Stimulated activated CD8-positive, alpha-beta memory T cell treated with anti-CD3 and anti-CD28 coated beads, Interleukin-4, amount 100 ng/mL, for 1 hour (primary cell): ENCODE measurements at places on chromosomes 5 and 9.

- DNase-seq = no peak
Observed at GRCh38 chr5:98969400-98969799, 40.6 kb upstream of the CHD1 start.

DNA sequence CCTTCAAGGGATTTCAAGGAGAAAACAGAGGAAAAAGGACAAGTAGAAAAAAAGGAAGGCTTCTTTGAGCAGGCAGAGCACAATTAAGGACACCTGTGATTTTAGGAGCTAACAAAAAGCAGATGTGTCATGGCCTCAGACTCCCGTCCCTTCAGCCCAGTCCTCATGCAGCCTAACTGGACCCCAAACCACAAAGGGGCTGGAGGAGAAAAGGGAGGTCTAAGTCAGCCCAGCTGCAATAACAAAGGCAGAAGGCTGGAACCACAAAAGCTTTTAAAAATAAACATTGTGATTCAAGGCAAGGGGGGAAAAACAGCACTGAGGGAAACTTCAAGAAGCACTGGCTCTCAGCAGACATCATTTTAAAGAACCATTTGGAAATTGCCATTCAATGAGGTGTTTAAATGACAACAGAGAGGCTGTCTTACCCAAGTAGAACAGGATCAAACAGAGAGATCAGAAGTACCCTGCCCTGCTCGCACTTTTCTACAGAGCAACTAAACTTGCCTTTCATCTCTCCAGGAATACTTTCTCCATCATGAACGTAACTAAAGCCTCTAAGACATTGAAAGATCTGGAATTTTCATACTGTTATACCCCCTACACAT is 89.3 kb downstream of the SEMA5A start:
- no peak for DNase-seq

DNA sequence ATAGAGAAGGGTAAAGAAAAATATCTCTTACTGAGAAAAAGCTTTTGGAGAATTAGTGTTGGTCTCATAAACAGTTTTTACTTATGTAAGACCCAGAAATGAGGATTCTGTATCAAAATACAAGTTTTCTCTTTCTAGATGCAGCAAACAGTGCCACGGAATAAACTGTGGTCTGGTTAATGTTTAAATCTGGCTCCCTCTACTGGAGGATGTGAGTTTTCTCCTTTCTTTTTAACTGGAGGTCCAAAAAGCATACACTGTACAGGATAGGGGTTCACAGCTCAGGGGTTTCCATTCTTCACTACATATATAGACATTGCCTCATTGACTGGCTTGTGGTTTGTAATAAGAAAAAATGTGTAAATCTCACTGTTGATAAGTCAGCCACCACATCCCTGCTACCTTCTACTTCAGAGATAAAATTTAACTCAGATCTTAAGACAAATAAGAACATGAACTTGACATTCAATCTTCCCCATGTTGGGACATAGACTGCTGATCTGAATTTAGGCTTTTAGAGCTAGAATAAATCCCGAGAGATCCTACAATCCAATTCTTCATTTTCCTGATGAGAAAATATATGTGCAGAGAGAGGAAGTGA is 98.9 kb downstream of the CFAP95 start:
- no peak for DNase-seq

GRCh38 chr9:71762900-71763653 is 5.2 kb downstream of the CEMIP2 start:
- DNase-seq = no peak

DNA sequence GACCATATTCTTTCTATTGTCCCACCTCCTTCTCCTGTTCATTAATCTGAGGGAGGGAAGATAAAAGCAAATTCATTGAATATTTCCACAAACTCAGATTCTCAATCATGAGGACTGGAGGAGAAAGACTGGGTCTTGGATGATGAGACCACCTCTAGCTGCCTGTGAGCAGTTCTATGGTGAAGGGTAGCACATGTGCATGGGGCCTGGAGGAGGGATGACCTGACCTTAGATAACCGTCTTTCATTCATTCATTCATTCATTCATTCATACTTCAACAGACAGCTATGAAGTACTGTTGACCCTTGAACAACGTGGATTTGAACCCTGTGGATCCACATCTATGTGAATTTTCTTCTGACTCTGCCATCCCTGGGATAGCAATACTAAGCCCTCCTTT is 68.4 kb downstream of the MED10 start:
- no peak for DNase-seq

DNA sequence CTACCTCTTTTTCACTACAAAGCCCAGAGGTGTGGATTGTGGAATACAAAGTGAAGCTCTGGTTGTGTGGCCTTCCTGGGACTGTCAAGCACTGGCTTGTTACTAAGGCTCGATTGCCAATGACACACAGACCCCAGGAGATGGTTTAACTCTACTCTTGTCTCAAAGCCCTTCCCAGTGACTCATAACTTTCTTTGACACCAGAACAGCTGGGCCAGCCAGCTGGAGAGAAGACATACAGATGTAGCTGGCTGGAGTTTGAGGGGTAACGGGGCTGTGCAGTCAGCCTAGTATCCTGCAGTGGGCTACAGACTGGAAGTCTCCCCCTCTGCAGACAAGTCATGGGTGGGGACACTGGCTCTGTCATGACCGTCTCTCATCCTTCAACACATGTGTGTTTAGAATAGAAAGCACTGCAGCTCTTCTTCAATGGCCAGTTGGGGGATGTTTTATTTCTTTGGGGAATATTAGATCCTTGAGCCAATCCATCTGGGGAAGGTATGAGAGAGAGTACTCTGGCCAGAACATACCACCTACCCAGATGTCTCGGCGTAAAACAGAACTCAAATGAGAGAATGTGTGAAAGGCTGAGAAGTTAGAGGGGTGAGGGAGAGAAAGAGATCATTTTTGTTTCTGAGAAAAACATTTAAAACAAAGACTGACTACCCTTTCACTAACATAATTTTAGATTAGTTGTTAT is 53.3 kb downstream of the SEMA6A start:
- DNase-seq = no peak

DNA sequence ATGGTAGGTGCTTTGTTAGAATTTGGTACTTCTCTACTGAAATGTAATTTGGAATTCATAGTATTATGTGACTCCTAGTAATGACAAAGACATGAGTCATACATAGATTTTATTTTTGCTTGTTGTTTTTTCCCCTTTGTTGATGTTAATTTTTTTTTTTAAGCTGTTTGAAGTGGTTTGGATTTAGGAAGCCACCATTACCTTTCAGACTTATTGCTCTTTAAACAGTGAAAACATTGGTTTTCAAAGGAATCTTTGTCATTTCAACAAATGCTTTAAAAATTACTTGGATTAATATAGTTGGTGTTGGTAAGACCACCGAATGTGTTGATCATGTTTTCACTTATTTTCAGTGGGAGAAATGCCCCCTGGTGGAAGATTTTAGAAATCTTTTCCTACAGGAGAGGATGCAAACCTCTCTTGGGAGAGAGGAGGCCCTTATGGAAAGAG is 170.1 kb upstream of the PITX1 start:
- DNase-seq = no peak

GRCh38 chr9:122099271-122099869 is 6.3 kb upstream of the TTLL11 start:
- DNase-seq = peak; percentile 47

- no peak for DNase-seq
Observed at GRCh38 chr9:131379056-131379455, 14.8 kb upstream of the PRRC2B start.

GRCh38 chr5:178940569-178941360 is at the start of gene ZNF454:
TSS of gene ZNF454 (plus strand) at chr5:178941198. CDS start at chr5:178942792, 1,594 bp downstream.
- no peak for DNase-seq

DNA sequence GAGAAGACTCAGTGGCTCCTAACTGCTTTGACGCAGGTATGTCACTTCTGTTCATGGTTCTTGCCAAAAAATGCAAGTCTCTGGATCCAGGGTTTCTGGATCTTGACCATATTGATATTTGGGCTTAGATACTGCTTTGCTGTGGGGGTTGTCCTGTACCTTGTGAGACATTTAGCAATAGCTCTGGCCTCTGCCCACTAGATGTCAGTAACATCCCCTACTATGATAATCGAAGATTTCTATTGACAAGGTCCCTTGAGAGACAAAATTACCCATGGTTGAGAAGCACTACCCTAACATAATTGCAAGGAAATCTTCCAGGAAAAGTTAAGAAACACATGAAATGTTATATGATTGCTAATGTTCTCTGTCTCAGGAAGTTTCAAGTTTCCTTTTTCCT is 285.4 kb downstream of the TMEM232 start:
- no peak for DNase-seq

- DNase-seq = no peak
Observed at GRCh38 chr9:36187414-36187813, 3.3 kb upstream of the CLTA start.

GRCh38 chr9:2741441-2742158 is 24.3 kb downstream of the KCNV2 start:
- no peak for DNase-seq

- no peak for DNase-seq
Observed at GRCh38 chr9:107226421-107226820, 56.7 kb upstream of the RAD23B start.

- DNase-seq = no peak
Observed at GRCh38 chr9:7094052-7094451, 336.3 kb downstream of the KDM4C start.

- no peak for DNase-seq
Observed at GRCh38 chr9:127216210-127216887, 48.2 kb upstream of the GARNL3 start.

DNA sequence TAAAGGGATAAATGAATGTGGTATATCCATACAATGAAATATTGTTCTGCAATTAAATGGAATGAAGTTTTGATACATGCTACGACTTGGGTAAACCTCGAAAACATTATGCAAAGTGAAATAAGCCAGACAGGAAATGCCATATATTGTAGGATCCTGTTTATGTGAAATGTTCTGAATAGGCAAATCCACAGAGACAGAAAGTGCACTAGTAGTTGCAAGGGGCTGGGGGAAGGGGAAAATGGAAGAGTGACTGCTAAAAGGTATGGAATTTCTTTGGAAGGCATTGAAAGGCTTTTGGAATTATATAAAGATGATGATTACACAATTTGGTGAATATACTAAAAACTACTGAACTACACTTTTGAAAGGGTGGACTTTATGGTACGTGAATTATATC is 97.0 kb downstream of the FOXD1 start:
- DNase-seq = no peak

- DNase-seq = no peak
Observed at GRCh38 chr5:138932171-138932810, 57.2 kb upstream of the LRRTM2 start.

- no peak for DNase-seq
Observed at GRCh38 chr5:132265336-132266030, 8.0 kb downstream of the PDLIM4 start.
